NB4 (cell line): ENCODE measurements at places on chromosomes 16 and 17.

DNA sequence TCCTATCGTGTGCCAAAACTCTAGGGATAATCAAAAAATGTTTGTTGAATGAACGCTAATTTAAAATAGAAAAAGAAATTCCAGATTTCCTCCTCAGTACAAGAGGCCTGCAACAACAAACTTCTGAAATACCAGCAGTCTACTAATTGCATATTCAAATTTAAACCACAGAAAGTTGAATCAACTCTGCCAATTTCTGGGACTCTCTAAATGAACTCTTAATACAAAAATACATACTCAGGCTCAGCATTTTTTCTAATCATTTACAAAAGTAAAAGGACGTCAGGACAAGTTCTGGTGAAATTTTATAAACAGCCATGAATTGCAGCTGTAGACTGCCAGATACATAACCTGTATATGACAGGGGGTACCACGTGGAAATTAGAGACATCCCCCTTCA is 49.0 kb downstream of the KANSL1 start:
- no peak for DNase-seq

GRCh38 chr16:49023050-49023449 is 258.6 kb downstream of the CBLN1 start:
- DNase-seq: no peak

GRCh38 chr16:49738832-49739231 is 117.1 kb downstream of the ZNF423 start:
- DNase-seq: no peak

DNA sequence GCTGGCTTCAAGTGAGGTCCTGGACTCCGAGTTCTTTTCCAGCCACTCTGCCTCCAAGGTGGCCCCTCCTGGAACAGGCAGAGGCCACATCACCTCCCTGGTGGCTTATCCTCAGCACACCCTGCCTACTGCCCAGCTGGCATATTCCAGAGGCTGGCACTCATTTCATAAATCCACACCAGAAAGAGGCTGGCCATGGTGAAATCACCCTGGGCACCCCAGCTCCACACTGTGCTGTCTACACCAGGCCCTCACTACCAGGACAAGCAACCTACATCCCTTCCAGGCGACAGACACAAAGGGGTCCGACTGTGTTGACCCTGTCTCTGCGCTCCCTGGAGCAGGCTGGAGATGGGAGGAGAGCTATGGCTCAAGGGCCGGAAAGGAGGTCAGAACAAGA is 100.2 kb downstream of the C16orf78 start:
- no peak for DNase-seq

DNA sequence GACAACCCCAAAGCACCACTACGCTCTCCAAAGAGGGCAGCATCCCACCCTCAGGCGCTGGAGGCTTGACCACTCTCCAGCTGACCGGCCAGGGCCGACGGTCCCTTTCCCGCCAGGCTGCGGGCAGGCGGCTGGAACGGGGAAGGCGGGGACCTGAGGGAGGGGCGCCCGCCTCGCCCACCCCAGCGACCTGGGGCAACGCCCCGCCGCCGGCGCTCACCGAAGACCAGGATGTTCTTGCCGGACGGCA is 431 bp downstream of the DYNC1LI2 start:
- peak; percentile 44 for DNase-seq

GRCh38 chr16:66899945-66900710 is 18.6 kb downstream of the CDH16 start:
- peak; percentile 36 for DNase-seq

- DNase-seq: no peak
Measured at GRCh38 chr16:23353440-23353839, 51.3 kb downstream of the SCNN1B start.

DNA sequence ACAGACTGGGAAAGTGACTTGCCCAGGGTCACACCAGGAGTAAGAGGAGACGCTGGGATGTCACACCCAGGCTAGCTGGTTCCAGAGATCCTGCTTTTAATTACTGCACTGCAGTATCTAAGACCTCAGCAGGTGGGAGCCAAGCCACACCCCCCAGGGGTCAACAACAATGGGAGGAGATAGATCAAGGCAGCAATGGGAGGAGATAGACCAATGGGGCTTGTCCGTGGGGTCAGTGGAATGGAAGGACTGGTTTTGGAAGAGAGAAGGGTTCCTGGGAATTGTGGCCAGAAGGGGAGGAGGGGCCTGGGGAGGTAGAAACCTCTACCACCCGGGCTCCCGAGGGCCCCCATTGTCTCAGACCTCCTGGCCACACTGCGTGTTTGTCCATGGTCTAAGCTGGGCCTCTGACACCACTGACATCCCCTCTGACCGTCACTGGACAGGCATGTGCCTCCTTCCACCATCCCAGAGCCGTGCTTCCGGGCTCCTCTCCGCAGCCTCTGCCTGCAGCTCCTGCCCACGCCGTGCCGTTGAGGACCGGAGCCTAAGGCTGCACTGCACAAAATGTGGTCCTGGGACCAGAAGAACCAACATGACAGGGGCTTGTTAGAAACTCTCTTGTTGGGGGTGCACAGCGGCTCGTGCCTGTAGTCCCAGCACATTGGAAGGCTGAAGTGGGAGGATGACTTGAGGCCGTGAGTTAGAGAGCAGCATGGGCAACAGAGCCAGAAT is 69.8 kb upstream of the RPH3AL start:
- DNase-seq: no peak

GRCh38 chr17:80695979-80696378 is 151.3 kb downstream of the RPTOR start:
- DNase-seq: no peak

DNA sequence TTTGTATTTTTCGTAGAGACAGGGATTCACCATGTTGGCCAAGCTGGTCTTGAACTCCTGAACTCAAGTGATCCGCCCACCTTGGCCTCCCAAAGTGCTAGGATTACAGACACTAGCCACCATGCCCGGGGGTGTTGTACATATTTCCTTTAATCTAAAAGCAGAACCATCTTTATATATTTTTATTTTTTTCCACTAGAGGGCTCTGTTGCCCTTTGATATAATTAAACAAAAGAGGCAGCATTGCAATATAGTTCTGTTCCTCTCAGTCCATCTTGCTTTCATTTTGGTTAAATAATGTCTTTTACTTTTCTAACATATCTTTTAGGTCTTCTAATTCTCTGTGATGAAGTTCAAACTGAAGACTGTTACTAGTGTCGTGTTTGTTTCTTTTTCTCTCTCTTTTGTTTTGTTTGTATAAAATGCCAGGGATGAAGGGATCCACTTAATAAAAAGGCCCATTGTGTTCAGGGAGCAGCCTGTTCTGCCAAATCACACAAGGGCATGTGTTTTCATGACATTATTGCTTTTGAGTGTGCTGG is 23.4 kb downstream of the WWOX start:
- DNase-seq: peak; percentile 62

DNA sequence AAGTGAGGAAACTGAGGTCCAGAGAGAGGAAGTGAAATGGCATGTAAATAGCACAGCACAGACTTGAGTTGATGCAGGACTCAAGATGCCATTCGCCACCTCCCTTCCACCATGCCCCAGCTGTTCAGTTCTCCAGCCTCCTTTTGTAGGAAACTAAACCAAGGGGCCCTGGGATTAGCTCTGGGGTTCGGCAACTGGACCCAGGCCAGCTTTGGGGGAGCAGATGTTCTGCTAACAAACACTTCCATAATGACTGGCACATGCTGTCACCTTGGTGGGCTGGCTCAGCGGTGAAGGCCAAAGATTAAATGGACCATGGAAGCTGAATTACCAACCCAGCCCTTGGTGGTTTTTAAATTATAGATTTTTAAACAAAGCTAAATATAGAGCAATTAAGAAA is 77.0 kb downstream of the IRX6 start:
- no peak for DNase-seq

DNA sequence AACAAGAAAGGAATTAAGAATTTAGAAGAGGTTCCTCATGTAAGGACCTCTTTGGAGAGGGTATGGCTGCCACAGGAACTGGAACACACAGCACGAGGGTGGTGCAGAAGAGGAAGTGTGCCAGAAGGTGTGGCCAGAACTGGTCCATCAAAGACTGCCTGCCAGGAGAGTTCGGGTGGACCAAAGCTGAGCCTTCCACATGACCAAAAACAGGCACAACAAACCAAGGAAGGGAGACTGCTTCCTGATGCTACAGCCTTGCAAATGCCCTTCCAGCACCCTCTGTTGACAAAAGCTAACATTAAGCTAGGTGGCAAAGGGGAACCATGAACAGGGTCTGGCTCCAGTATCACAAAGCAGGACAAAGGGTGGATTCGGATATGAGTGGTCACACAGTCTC is 125.8 kb upstream of the TMEM97 start:
- DNase-seq: peak; percentile 36

DNA sequence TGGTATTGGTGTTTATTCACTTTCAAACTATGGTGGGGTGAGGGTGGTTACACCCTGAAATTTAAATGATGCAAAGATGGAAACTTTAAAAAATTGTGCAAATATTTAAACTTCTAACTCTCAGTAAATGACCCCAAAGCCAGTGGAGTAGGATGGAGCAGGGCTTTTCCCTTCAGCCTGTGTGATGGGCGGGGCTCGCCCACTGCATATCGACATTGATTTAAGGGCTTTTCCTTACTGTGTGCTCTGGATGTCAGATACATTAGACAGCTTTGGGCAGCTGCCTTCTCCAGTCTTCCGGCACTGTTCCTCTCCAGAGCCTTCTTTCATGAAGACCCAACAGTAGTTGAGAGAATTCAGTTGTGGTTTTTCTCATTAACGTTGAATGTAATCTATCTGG is 99.9 kb downstream of the SPECC1 start:
- DNase-seq: no peak

DNA sequence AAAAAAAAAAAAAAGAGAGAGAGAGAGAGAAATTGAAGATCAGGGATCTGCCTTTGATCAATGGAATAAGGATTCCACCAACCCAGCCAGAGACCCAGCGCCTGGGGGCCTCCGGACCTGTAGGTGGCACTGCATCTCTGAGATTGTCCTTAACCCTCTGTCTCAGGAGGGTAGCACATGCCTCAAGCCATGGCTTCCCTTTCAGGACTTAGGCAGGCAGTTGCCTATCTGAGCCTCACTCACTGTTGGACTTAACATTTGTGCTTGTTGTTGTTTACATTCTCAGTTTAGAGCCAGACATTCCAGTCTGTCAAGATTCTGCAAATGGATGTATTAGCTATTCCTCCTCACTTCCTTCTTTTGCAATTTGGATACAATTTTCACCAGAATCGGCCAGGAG is 5.1 kb upstream of the SCNN1B start:
- peak; percentile 37 for DNase-seq

DNA sequence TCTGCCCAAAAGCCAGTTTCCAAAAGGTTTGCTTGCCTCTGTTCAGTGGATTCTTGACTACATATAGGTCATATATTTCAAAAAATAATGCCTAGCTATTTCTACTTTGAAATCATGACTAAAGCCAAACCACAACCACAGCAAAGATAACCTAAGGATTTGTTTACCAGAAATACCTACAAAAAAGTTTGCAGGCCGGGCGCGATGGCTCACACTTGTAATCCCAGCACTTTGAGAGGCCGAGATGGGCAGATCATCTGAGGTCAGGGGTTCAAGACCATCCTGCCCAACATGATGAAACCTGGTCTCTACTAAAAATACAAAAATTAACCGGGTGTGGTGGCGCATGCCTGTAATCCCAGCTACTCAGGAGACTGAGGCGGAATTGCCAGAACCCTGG is 15.2 kb downstream of the CARHSP1 start:
- no peak for DNase-seq

- no peak for DNase-seq
Measured at GRCh38 chr16:82991410-82991809, 364.6 kb downstream of the CDH13 start.

- DNase-seq: no peak
Measured at GRCh38 chr16:69417520-69418199, 6.8 kb upstream of the CYB5B start.

- DNase-seq: no peak
Measured at GRCh38 chr17:81424151-81425017, 29.1 kb downstream of the BAHCC1 start.

GRCh38 chr17:17072546-17072945 is 30.3 kb downstream of the MPRIP start:
- no peak for DNase-seq

GRCh38 chr16:66728117-66728787 is 23.2 kb downstream of the DYNC1LI2 start:
- peak; percentile 71 for DNase-seq

DNA sequence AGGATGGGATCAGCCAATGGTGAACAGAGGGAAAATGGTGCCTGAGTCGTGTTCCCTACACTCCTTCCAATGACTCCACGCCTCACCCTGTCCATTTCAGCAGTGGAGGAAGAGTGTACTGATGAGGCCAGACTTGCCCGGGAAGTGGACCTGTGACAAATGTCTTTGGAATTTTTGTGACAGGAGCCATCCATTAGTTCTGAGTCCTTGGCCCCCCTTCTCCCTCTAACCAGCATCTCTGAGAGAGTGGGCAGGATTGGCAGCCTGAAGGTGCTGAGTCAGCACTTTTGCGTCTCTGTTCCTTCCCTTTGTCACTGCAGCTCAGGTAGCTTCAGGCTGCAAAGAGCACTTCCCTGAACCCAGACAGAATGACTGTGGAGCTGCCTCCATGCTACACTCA is 30.8 kb downstream of the BEAN1 start:
- no peak for DNase-seq

GRCh38 chr17:16512011-16512410 is 20.0 kb upstream of the LRRC75A start:
- peak; percentile 65 for DNase-seq

GRCh38 chr16:74611721-74612120 is 4.8 kb upstream of the GLG1 start:
- no peak for DNase-seq

GRCh38 chr17:42706732-42707131 is 24.4 kb downstream of the CNTNAP1 start:
- no peak for DNase-seq

GRCh38 chr16:68126395-68126794 is 41.2 kb downstream of the NFATC3 start:
- no peak for DNase-seq

DNA sequence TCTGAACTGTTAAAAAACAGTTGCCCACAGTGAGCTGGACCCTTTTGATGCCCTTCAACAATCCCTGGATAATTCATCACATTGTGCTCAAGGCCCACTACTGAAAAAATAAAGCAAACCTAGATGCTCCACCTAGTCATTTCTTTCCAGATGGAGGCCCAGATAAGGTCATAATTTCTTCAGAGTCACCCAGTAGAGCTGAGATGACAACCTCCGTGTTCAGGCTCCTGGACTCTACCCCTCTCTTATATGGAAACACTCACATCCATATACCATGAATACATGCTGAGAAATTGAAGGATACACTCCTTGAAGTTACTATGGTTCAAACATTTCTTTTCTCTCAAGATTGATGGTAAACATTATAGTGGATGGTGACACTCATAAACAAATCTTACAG is 2.7 kb upstream of the ABCA3 start:
- no peak for DNase-seq

DNA sequence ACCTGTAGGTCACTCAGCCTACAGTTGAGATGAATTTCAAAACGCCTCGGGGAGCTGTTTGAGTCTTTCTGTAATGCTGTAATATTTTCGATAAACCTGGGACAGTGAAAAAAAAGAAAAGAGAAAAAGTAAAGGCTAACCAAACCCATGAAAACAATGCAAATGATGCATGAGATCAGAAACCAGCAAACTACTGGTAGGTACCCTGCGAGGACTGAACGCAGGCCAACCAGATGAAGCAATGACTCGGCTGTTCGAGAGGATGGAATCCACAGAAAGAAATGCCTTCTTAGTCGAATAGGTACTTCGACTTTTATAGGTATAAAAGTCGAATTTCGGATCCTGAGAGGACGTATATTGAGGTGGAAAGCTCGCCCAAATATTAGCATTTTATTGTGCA is 509 bp upstream of the ATAD5 start:
- DNase-seq: peak; percentile 59
